ENCODE measurements at places on chromosomes 6 and 20.
A peak's percentile ranks its signal among the peaks of the same experiment; 100 is the strongest.

GRCh38 chr6:105424175-105424783 is 21.4 kb upstream of the PREP start:
- peak; percentile 79 for DNase-seq

DNA sequence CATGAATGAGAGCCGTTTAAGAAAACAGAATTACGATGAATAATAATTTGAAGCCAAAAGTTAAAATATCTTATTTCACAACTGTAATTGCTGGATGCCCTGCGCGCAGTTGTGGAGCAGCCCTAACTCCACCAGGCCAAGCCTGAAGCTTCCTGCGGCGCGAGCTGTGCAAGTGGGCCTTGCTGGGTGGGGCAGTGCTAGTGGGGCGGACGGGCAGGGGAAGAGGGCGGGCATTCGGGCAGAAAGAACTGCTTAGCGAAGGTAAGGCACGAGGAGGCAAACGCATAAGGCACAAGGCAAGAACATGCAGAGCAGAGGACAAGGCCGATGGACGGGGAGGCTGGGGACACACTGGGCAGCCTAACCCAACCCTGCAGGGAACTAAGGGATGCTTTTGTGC is 2.3 kb downstream of the HLA-DQB2 start:
- no peak for DNase-seq

DNA sequence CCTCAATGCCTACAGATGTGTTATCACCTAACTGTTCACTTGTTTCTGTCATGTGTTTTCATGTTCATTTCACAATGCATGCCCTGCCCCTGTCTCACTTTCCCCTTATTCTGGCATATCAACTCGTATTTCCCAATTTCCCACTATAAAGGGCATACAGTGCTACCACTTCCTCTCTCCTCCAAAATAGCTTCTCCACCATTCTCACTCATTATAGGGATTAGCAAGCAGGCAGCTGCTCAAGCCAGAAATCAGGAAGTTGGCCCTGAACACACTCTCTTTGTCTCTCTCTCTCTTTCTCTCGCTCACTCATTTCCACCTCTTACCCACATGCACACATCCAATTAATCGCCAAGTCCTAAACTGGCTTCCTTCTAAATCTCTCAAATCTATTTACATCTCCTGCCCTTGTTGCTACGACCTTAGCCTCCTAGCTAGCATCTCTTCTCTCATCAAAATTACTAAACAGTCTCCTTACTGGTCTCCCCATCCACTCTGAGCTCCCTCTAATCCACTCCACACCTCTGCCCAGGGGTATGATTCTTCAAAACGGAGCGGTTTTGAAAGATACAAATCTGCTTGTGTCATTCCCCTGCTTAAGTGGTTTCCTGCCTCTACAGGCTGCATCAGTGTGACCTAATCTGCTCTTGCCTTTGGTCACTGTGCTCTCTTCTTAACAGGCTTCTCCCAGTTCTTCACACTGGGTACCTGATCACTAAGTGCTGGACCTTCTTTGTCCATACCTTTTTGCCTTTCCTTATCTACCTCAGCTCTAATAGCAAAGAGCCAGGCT is 196.2 kb downstream of the BTBD9 start:
- no peak for DNase-seq

DNA sequence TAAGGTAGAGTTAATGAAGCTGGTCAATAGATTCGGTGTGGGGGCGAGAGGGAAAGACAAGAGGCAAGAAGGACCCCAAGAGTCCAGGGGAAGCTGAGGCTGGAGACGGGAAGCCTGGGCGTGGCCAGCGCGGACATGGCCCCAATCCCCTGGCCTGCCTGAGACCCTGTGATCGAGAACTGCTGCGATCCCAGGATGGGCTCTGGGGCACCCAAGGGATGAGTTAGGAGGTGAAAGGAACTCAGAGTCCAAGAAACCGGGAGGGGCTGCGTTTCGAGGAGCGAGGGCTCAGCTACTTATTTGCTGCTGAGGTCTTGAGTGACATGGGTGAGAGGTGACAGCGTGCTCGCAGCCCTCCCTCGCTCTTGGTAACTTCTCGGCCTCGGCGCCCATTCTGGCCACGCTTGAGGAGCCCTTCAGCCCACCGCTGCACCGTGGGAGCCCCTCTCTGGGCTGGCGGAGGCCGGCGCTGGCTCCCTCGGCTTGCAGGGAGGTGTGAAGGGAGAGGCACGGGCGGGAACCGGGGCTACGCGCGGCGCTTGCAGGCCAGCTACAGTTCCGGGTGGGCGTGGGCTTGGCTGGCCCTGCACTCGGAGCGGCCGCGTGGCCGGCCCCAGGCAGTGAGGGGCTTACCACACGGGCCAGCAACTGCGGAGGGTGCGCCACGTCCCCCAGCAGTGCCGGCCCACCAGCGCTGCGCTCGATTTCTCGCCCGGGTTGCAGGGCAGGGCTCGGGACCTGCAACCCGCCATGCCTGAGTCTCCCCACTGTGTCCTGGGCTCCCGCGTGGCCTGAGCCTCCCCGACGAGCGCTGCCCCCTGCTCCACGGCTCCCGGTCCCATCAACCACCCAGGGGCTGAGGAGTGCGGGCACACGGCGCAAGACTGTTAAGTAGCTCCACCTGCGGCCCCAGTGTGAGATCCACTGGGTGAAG is 58.2 kb downstream of the IRF4 start:
- DNase-seq: no peak

DNA sequence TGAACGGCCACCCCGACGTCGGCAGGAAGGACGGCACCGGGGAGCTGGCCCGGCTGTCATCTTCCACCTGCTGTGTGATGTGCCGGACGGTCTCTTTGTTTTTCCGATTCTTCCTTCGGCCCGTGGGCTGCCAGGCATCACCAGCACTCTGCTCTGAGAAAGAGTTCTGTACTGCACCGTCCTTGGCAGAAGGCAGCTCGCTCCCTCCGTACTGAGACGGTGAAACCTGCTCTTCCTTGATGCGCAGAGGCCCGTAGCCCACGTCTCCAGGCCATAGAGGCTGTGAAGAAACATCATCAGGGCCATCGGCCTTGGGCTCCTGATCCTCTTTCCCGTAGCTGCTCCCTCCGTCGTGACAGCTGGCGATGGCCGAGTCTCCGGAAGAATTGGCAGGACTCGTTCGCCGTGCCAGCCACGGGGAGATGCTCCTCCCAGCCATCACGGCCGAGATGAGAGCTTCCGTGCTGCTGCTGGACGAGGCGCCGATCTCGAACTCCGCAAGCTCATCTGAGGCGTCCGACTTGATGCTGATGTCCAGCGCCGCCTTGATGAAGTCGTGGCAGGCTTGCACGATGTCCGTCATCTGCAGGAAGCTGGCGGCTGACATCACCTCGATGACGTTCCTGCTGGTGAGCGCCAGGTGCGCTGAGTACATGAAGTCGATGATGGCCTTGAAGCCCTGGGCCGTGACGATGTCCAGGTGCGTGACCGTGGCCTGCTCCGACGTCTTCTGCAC is 41.1 kb downstream of the ZBTB46 start:
- no peak for DNase-seq

- DNase-seq: no peak
Measured at GRCh38 chr6:136446579-136447187, 103.5 kb downstream of the MAP7 start.

All from small intestine (tissue), 16 donors.